COR-L47 (cell line): ENCODE measurements at places on chromosomes 5 and 9.

DNA sequence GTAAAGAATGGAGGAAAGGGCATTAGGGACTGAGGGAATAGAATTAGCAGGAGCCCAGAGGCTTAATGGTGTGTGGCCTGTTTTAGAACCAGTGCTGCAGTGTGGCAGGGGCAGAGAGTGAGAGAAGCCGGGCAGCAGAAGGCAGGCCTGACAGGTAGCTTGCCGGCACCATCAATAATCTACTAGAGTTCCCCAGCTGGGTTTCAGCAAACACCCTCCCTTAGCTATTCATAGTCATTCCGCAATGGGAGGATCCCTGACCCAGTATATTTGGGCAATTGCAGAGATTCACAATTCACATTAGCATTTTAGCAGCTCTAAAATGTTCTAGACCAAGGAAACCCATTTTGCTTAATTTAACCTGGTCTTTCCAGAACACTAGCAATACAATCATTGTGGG lies 227.8 kb downstream of the ARRDC3 start:
- DNase-seq = no peak

GRCh38 chr9:108874058-108874788 lies 12.2 kb downstream of the ACTL7A start:
- DNase-seq = no peak

DNA sequence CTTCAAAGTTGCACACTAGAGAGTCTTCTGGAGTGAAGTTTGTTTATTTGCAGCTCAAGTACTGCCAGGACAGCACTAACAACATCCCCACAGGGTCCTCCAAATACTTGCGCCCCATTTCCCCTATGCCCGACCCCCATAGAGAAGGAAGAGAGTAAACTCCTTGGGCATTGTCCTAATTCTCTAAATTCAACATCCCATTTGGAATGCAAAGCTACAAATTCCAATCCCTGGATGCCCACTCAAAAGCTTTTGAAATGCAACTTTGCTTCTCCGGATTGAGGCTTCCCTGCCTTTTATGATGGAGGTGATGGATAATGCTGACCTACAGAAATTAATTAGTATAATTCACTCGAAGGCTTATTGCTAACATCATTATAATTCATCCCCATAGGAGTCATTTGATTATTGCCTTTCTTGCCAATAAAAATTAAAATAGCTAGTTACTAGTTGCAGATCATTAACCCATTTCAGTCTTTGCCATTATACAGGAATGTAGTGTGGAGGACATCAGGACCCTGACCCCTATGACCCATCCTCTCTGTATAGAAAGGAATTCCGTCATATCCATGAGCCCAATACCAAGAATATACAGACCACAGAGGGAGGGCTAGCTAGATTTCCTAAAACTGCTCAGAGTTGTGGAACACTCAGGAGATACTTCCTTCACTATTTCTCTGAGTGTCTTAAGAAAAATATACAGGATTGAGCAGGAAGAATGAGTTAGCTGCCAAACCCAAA lies 277.6 kb downstream of the ZNF608 start:
- DNase-seq = no peak

DNA sequence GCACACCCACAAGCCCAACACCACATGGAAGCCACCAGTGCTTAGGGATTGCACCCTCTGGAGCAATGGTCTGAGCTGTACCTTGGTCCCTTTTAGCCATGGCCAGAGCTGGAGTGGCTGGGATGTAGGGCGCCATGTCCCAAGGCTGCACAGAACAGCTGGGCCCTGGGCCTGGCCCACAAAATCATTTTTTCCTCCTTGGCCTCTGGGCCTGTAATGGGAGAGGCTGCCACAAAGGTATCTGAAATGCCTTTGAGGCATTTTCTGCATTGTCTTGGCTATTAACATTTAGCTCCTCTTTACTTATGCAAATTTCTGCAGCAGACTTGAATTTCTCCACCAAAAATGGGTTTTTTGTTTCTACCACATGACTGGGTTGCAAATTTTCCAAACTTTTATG lies 117.6 kb downstream of the SPOCK1 start:
- no peak for DNase-seq

- no peak for DNase-seq
Measured at GRCh38 chr9:123960965-123961364, 31.0 kb upstream of the DENND1A start.

- peak; percentile 43 for DNase-seq
Measured at GRCh38 chr9:26292943-26293342, 599.7 kb downstream of the CAAP1 start.

GRCh38 chr9:96459268-96460007 lies 9.5 kb downstream of the HABP4 start:
- DNase-seq = no peak

DNA sequence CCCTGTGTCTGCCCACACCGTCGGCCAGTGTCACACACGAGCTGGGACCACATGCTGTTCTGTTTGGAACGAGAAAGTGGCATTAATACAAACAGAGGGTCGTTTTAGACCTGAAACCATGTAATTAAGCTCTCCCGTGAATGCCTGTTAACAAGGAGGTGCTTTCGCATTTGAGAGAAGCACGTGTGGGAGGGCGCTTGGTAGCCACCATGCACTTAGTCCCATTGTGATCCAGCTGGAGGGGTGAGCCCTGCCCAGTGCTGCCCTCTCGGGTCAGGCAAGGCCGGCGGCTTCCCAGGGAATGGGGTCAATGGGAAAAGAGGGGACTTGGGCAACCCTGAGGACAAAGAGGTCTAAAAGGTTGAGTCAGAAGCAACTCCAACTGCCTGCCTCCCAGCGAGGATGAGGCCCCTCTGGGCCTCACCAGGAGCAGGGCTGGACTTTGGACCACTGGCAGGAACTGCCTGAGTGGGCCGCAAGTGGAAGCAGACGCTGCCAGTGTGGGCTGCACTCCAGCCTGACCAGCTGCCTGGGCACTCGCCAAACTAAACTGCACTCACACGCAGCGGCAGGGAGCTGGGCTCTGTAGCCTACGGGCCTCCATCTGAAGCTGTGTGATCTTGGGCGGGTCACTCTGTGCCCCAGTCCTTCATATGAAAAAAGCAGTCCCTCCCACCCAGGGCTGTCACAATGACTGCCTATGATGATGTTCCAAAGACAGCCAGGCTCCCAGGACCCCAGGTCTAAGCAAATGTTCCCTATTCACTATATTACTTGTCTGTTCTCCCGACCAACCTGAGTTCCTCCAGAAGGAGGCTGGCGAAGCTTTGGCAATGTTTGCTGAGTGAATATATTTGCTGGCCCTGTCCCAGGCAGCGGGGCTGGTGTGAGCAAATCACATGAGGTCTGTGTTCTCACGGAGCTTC lies 195.7 kb downstream of the CDK5RAP2 start:
- peak; percentile 83 for DNase-seq

DNA sequence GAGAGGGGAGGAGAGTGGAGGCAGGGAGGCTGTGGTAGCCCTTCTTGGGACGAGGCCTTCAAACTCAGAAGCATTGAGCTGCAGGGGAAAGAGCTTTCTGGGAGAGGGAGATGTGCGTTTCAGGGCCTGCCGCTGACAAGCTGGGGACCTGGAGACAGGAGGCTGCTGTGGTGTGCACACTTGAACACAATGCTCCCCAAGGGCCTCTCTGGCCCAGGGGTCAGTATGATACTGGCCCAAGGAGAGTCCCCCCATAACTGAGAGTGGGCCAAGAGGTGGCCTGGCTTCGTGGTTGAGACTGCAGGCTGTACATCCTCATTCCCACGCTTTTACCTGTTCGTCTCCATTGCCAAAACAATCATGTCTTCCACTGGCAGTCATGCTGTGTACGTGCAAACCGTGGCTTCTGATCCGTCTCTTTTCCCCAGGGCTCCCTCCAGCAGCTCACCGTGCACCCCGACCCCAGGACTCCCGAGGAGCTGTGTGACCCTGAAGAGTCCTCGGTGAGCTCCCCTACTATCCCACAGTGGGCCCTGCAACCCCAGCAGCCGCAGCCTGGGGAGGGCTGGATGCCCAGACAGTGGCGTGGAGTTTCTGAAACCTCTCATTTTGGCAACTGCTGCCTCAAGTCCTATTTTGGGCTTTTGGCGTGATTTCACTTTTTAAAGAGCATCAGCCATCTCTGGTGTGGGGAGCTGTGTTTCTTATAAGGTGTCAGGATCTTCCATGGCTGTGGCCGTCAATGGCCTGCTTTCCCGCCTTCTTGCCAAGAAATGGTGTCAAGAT lies 43.4 kb downstream of the COL15A1 start:
- no peak for DNase-seq

DNA sequence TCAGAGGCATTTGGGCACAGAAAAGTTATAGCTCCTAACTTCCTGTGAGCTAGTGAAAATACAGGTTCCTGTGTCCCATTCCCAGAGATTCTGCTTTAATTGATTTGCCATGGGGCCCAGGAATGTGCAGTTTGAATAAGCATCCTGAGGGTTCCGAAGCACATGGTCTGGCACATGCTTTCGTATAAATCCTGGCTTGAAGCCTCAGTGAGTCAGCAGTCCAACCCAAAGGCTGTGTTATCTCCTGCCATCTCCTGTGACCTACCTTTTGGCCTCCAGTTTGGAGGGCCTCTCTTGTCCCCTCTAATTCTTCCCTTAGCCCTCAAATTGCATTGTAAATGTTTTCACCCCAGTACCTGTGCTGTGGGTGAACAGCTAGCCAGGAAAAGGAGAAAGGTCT lies 183.8 kb downstream of the NR3C1 start:
- no peak for DNase-seq

- no peak for DNase-seq
Measured at GRCh38 chr9:73039271-73040263, 86.7 kb upstream of the ALDH1A1 start.

DNA sequence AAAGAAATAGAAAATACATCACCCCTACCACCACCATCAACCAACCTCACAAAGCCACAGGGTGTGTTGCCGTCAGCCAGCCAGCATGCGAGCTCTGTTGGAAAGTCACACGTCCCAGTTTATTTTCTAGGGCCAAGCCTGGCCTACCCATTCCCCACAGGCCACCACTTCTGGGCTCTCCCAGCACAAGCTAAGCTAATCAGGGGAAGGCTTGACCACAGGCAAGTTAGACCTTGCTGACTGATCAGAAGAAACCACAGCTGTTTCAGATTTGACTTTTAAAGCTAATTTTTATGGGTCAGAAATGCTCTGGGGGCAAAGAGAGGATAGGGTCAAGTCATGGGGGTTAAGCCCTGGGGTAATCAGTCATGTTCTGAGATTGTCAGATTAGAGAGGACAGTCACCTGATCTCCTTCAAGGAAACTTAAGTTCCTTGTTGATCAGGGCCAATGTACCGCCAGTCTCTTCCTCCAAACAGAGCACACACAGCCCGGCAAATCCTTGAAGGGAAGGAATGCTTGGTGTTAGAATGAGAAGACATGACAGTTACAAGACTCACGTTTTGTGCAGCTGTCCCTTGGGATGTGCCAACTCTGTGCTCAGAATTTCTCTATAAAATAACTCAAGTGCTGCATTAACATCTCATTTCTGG lies 7.6 kb downstream of the SHB start:
- no peak for DNase-seq

DNA sequence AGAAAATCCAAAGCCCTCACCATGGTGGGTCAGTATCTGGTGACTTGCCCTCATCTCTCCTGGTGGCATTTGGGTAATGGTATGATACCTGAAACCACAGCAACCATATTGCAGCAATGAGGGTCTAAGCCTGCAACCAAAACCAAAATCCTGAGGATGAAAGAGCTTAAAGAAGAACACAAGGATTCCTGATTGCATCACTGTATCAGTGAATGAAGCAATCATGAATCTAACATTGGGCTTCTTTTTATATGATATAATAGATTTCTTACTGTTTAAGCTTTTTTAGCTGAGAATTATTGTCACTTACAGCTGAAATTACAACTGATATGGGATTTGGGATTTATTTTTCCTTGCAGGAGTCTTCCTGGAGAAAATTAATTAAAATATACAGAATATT lies 269.9 kb downstream of the MEF2C start:
- no peak for DNase-seq

DNA sequence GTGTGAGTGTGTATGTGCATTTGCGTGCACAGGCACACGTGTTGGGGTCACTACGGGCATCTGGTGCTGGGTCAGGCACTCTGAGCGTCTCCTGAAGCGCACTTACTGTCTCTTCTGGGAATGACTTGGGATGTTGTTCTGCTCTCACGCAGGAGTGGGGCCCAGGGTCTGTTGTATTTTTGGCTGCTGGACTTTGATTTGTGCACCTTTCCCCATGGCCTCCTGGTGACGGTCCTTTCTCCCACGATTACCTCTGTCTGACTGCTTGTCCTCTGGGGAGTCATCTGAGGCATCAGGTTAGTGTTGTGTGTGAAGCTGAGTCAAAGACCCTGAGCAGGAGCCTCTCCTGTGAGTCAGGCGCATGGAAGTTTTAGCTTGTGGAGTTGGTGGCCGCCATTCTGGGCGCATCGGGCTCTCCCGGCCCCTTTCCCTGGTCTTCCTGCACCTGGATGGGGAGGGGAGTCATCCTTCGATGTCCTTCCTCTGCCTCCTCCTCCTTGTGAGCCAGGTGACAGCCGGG lies 62.1 kb downstream of the RXRA start:
- DNase-seq = no peak

DNA sequence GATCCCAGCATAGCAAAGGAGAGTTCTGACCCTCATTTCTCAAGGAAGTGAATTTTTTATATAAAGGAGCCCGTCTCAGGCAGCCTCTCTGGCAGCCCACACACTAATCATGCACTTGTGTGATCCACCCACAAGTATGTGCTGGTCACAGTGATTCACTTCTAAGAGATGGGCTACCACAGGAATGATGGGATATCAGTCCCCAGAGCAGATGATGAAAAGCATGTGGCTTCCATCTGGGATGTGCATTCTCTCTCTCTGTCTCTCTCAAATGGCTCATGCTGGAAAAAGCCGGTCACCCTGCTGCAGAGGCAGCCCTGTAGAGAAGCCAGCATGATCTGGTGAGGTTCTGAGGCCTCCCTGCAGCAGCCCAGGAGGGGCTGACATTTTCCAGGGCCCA lies 74.2 kb upstream of the ADCY2 start:
- DNase-seq = no peak

- no peak for DNase-seq
Measured at GRCh38 chr5:135264451-135265440, 134.3 kb downstream of the MACROH2A1 start.

GRCh38 chr5:8057769-8058168 lies 188.8 kb downstream of the MTRR start:
- DNase-seq = no peak

GRCh38 chr5:69315972-69316371 lies 16.6 kb downstream of the CCDC125 start:
- no peak for DNase-seq

- no peak for DNase-seq
Measured at GRCh38 chr5:57824047-57824446, 341.4 kb upstream of the ACTBL2 start.

DNA sequence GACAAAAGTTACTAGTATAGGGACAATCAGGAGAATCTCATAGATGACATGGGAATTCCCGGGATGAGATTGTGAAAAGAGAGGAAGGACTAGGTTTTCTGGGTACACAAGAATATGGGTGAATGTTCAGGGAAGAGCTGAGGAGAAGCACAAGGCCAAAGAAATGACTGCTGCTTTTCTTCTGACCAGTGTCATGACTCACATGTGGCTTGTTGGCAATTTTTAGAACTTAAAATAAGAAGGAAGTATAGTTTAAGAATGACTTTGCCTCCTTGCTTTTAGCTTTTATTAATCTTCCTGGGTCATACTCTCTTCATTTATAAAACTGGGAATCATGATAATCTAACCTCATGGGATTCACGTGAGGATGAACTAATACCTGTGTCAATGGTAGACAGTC lies 652.4 kb upstream of the MEF2C start:
- DNase-seq = no peak
